NCI-H524 (cell line): ENCODE measurements at places on chromosomes 6 and 20.
A peak's percentile ranks its signal among the peaks of the same experiment; 100 is the strongest.

- DNase-seq = no peak
Measured at GRCh38 chr6:74431873-74432580, 736.0 kb downstream of the CD109 start.

DNA sequence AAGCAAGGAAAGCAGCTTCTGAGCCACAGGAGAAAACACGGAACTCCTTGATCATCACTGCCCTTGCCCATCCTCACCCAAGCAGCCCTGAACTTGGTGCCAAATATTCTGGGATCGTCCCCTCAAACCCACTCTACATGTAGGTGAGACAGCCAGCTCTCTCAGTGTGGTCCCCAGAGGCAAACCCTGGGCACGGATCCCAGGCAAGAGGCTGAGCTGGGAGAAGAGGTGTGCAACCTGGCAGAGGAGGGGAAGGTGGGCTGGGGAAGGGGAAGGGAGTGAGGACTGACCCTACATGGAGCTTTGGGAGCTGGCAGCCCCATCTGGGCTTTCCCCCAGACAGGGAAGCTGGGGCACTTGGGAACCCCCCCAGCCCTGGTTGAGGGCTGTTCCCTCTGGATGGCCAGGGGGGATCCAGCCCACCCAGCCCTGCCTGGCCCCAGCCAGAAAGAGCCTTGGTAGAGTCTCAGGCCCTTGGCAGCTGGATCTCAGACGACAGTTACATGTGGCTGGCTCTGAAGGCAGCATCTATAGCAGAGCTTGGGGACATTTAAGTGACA is 186.2 kb upstream of the CST7 start:
- DNase-seq = no peak

GRCh38 chr20:24990810-24991252 is 1.7 kb downstream of the APMAP start:
- DNase-seq = no peak

GRCh38 chr6:120764312-120764711 is 570.0 kb downstream of the TBC1D32 start:
- DNase-seq = peak; percentile 3

DNA sequence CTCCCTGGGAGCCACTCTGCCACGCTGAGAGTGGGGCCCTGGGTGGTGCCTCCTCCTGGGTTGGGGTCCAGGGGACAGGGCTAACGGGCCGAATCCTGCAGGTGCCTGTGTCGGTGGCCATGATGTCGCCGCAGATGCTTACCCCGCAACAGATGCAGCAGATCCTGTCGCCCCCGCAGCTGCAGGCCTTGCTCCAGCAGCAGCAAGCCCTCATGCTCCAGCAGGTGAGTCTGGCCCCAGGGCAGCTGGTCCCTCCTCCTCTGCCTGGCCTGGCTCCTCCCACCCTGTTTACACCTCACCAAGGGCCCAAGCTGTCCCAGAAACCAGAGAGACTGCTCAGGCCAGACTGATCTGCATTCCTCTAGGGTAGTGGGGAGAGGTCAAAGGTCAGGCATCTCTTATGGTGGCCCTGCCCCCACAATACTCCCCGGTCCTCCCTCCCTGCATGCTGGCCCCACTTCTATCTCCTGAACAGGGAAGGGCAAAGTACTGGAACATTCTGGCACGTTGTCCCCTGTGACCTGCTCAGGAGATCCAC is 38.6 kb downstream of the FOXP4 start:
- no peak for DNase-seq

- DNase-seq = no peak
Measured at GRCh38 chr6:156757849-156758248, 19.3 kb upstream of the ARID1B start.

GRCh38 chr6:111406200-111406721 is 76.8 kb downstream of the REV3L start:
- DNase-seq = no peak

- peak; percentile 78 for DNase-seq
Measured at GRCh38 chr6:94278146-94278545, 858.8 kb upstream of the EPHA7 start.

DNA sequence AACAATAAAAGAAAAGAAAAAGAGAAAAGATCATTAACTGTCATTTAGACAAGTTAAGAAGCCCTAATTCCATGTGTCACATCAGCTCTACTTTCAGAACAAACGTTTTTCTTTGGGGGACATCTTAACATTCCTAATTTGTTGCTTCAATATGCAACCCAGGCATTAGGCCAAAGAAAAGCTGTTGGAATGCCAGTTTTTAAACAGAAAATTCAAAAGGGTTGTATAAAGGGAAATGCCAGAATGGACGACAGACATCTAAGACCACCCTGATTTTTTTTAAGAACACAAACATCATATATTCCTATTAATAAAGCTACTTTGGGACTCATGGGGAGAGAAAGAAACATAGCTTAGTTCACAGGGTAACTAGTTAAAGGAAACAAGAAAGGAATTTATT is 315.0 kb downstream of the GMDS start:
- no peak for DNase-seq

GRCh38 chr6:1247056-1247455 is 64.8 kb upstream of the FOXQ1 start:
- peak; percentile 90 for DNase-seq

DNA sequence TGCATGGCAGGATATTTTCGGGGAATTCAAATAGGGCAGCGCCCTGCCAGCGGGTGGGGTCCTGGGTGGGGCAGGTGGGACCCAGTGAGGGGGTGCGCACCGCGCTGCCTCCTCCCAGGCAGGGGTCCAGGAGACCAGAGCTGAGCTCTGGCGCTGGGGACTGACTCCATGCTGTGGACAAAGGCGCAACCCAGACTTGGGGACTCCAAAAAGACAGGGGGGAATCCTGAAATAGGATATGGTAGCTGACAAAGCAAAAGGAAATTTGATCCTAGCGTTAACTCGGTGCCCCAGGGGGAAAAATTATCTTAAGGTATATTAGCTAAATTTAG is 23.6 kb downstream of the TFAP2A start:
- DNase-seq = no peak

DNA sequence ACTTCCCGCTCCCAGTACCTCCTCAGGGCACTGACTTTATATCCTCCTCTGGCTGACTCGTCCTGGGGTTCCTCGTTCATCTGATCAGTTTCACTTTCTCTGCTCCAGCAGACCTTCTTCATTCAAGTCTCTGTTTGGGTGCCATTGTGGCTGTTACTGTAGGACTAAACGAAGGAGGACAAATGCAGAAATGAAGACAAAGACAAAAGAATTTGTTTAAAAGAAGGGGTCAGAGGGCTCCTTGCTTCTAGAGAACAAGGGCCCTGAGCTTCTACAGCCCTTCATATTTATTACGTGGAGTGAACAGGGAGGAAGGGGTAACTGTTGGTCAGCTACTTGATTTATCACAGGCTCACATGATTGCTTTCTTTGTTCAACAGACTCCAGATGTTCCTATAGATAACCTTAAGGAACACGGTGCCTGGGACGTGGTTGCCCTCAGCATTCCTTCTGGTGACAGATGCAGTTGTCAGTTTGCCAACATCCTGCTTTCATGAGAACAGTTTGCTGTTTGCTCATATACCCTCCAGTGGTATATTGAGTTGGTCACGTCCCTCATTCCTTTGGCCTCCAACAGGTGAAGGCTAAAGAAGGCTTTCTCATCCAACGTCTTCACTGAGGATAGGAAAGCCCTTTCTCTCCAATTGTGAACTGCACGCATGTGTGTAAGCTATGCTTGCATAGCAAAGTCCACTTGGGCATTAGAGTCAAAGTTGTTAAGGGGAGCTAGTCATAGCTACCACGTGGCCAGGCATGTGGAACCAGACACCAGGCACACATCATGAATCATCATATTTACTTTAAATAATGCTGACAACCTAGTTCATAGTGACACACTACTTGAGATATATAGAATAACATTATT is 69.1 kb upstream of the BTN3A2 start:
- DNase-seq = no peak

- peak; percentile 38 for DNase-seq
Measured at GRCh38 chr20:57986666-57987065, 241.8 kb downstream of the ANKRD60 start.

- DNase-seq = no peak
Measured at GRCh38 chr20:39067526-39068216, 105.5 kb downstream of the DHX35 start.

DNA sequence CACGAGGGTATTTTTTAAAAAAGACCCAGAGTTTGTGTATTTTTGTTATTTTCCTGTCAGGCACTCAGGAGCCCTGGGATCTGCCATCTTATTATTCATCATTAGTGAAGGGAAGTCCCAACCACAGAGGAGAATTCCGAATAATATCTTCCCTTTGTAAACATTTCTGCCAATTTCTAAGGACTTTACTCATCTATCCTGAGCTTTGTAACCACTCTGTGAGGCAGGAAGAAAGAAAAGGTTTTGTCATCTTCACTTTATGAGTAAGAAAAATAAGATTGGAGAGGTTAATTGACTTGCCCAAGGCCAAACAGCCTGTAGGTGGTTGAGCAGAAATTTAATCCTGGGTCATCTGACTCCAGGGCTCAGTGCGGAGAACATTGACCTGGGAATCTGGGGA is 23.0 kb upstream of the IYD start:
- DNase-seq = no peak

DNA sequence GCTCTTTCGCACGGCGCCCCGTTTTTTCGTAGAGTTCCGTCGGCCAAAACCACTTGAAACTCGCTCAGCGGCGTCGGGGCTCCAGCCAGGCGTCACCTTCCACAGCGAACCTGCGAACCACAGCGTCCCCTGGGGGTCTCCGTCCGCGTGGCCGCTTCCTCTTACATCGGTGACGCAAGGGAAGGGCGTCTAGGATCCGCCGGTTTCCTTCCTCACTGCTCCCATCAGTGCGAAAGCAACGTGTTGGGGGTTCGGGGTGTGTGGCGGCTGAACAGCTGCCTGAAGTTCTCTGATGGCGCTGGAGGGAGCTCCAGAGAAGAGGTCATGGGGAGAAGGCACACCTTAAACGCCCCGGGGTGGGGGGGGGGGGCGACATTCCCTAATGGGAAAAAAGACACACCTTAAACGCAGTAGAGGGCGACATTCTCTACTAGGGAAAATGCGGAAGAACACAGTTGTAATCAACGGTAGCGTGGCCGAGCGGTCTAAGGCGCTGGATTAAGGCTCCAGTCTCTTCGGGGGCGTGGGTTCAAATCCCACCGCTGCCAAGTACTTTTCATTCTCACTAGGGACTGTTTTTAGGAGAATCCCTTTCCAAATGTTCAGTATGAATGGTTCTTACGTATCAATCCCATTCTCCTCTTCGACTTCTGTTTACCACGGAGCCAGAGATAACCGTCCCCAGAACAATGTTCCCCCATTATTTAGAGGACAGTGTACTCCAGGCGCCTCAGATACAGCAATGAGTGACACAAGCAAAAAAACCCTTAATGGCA is 16.4 kb downstream of the ZNF311 start:
- DNase-seq = peak; percentile 62

GRCh38 chr6:108123946-108124345 is 41.9 kb upstream of the NR2E1 start:
- no peak for DNase-seq

- no peak for DNase-seq
Measured at GRCh38 chr6:37809197-37809543, 10.4 kb upstream of the ZFAND3 start.

- DNase-seq = peak; percentile 60
Measured at GRCh38 chr6:28953039-28953584, 29.3 kb upstream of the TRIM27 start.

DNA sequence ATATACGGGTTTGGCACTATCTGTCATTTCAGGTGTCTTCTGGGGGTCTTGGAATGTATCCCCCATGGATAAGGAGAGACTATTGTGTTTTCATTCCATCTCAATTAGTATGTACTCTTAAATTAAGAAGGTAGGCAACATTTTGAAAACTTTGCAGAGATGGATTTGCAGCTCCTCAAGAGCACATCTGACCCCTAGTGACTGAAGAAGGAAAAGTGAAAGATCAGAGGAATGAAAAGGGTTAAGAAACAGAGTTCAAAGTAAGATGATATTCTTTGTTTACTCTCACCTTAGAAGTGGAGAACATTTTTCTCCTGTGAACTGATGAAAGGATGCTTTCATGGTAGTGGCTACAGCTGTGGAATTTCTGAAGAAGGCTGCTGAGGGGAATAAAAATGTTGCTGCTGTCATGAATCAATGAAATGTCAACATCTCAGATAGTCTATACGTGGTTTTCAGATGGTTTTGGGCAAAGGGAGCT is 41.5 kb downstream of the SH3BGRL2 start:
- peak; percentile 17 for DNase-seq

DNA sequence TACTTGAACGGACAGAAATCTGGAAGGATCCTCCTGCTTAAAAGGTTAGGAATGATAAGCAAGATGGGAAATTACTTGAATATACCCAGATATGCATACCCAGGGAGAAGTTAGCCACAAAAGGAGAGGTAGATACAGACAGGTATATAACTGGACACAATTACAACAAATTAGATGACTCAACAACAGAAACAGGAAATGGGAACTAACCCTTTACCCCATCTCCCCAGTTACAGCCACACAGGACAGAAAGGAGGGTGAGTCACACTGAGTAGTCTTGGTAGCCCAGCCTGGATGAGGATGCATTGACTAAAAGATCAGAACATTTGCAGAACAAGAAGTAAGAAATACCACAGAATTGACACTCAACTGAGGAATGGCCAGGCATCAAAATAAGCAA is 61.2 kb downstream of the C6orf52 start:
- no peak for DNase-seq

- DNase-seq = no peak
Measured at GRCh38 chr6:6052216-6052615, 45.5 kb upstream of the NRN1 start.

- no peak for DNase-seq
Measured at GRCh38 chr6:73743556-73743955, 47.6 kb downstream of the CD109 start.

GRCh38 chr6:3561725-3562124 is 104.9 kb upstream of the SLC22A23 start:
- DNase-seq = peak; percentile 81
